ENCODE measurements at places on chromosomes 16 and 17.

GRCh38 chr16:86798247-86799041 lies 220.1 kb downstream of the FOXL1 start:
- DNase-seq, result no peak

DNA sequence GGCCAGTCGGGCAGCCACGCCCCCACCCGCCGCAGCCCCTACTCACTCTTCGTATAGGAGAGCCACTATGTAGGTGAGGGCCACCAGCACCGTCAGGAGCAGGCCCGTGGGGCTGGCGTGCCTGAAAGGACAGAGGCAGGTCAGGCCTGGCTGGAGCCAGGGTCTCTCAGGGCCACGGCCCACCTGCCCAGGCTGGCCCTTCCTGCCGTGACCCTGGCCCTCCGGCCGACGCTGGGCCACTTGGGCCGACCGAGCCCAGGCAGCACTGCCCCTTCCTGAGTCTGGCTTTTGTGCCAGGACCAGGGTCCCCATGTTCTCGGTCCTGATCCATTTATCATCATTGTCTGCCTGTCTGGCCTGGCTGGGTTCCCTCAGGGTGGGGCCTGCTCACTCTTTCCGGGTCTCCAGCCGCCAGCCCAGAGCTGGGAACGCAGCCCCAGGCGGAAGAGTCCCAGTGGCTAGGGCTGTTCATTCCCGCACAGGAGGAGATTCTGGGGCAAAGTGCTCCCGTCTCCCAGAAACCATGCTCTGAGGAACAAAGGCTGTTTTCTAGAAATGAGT lies 10.1 kb upstream of the RASD1 start:
- DNase-seq, result no peak

GRCh38 chr16:84436196-84436595 lies 67.9 kb downstream of the ATP2C2 start:
- no peak for DNase-seq

- no peak for DNase-seq
Observed at GRCh38 chr17:44219616-44220212, at the start of gene UBTF. Gene UBTF, minus strand, starts transcription at chr17:44219675. Its CDS starts 1,446 bp downstream, at chr17:44218229.

- DNase-seq, result no peak
Observed at GRCh38 chr16:12661656-12662172, 142.0 kb downstream of the CPPED1 start.

GRCh38 chr16:79997257-79997656 lies 396.7 kb upstream of the MAF start:
- no peak for DNase-seq

GRCh38 chr16:84813141-84813934 lies 6.4 kb upstream of the CRISPLD2 start:
- no peak for DNase-seq

DNA sequence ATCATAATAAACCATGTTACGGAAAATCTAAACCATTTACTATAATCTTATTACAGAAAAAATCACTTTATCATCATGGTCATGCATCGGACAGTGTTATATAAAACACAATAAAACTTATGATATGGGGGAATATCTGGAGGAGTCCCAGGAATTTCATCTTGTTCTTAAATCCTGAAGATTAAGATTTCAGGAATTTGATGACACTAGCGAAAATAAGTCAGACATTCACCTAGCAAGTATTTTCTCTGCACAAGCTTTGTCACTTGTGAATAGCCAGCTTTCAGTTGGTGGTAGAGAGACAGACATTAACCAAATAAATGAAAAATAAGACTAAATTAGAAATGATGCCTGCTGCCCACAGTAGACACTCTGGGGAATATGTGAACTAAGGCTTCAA lies 410.0 kb downstream of the RBFOX1 start:
- no peak for DNase-seq

GRCh38 chr16:23374721-23375510 lies 72.8 kb downstream of the SCNN1B start:
- DNase-seq, result no peak

- DNase-seq, result no peak
Observed at GRCh38 chr17:80374039-80374731, 40.8 kb upstream of the ENDOV start.

DNA sequence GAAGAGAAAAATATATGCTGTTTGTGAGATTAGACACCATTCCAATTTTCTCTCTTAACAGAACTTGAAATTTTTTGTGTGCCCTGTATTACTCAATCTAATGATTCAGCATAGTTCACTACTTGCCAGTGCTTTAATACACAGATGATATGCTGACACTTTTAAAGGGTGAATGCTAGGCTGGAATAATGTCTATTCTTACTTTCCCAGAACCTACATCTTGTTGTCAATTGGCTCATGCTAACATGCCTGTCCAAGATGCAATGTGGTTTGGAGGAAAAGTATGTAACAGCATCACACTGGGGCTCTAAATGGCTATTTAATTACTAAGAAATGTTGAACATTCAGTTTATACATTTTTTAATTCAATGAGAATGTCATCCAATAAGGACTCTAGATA lies 7.6 kb upstream of the MAP2K6 start:
- no peak for DNase-seq

GRCh38 chr16:29940656-29941055 lies 14.6 kb upstream of the KCTD13 start:
- DNase-seq, result no peak

- no peak for DNase-seq
Observed at GRCh38 chr17:31479524-31479923, 88.0 kb downstream of the RAB11FIP4 start.

- no peak for DNase-seq
Observed at GRCh38 chr17:9238340-9239245, 217.3 kb downstream of the NTN1 start.

DNA sequence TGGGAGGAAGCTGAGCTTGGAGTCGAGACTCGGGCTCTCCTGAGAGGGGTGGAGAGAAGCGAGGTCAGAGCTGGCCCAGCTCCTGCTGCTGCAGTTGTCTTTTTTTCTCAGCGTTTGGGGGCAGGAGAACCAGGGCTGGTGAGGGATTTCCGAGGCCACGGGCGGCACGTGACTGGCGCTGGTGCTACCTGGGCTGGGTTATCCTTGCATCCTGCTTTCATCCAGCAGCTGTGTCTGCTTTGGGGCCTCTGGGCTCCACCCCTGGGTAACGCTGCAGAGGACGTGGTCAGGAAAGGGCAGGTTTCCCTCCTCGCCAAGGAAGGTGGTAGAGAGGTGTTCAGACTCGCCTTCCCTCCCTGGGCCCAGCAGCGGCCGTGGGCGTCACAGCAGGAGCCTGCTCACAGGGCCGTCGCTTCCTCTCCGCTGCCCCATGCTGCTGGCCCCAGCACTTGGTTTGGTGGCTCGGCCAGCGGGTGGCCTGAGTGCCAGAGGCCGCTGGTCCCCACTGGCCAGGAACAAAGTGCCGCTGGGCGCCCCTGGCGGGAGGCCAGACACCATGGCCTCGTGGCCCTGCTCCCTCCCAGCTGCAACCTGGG lies 22.5 kb downstream of the GSE1 start:
- DNase-seq, result no peak

GRCh38 chr16:49755313-49755620 lies 100.6 kb downstream of the ZNF423 start:
- DNase-seq, result no peak

- DNase-seq, result no peak
Observed at GRCh38 chr17:56113486-56113885, 39.8 kb upstream of the ANKFN1 start.

GRCh38 chr17:77692571-77693161 lies 265.8 kb upstream of the TNRC6C start:
- DNase-seq, result no peak

GRCh38 chr17:67503739-67504138 lies 126.7 kb downstream of the PITPNC1 start:
- DNase-seq, result no peak

GRCh38 chr16:67177743-67178699 lies 5.7 kb downstream of the MATCAP1 start:
- no peak for DNase-seq

- DNase-seq, result no peak
Observed at GRCh38 chr17:80921159-80921558, 70.5 kb upstream of the CHMP6 start.

GRCh38 chr17:48860034-48860433 lies 29.2 kb downstream of the CALCOCO2 start:
- DNase-seq, result no peak

DNA sequence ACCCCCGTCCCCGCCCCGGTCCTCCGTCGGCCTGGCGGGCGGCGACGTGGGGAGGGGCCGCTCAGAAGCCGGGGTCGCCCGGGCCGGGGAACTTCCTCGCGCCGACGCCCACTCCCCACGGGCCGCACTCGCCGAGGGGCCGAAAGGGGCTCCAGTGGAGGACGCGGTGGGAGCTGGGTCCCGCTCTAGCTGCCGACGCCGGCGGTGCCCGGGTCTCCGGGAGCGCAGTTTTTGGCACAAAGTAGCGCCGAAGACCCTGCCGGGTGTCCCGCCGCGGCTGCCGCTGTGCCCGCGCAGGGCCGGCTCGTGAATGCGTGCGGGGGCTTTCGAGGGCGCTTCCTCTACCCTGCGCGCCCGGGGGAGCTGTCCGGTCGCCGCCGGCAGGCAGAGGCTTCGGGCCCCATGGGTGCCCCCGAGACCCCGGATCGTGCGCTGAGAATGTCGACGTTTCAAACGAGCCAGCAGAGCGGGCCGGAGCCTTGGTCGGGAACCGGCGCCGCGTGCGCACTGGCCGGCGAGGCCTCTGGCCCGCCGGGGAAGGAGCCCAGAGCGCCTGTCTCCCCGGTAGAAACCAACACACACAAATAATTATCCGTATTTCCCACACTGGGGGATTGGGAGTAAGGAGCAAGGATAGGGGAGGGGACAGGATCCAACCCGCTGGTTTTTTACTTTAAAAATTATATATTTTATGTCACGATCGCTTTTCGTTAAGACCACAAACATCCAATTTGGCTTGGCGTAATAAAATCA lies 46.6 kb upstream of the SLC38A10 start:
- no peak for DNase-seq

DNA sequence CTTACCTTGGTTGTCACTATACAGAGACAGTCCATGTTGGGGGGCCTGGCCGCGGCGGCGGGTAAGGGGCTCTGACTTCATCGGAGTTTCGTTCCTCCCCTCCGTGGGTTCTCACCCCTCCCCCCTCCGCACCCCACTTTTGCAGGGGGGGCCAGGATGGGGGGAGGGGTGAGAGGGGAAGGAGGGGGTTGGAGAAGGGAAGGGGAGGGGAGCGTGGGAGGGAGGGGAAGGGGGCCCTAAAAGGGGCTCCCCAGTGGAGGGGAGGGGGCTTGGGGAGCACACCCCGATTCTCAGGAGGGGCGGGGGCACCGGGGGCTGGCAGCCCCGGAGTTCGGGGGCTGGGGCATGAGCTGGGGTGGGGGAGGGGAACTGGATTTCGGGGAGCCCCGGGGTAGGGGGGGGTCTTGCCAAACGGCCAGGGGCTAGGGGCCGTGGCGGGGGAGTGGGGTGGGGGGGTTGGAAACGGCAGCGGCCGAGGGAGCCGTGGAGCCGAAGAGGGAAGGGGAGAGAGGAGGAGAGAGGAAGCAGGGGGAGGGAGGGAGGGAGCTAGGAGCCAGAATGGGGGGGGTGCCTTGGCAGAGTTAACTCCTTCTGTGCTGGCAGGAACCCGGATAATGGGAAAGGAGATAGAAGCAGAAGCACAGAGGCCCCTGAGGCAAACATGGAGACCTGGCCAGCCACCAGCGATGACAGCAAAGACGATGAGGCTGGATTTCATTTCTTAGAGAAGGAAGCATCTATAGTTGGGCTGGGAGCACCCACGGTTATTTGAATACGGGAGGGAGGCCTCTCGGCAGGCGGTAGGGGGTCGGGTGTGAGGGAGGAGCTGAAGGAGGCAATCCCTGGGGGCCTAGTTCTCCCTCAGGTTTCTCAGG lies 2.3 kb downstream of the DLG4 start:
- no peak for DNase-seq

- no peak for DNase-seq
Observed at GRCh38 chr16:77169650-77170236, 21.2 kb upstream of the MON1B start.

GRCh38 chr17:3507071-3507470 lies 31.3 kb downstream of the ASPA start:
- DNase-seq, result no peak

GRCh38 chr16:75319513-75320411 lies 68.3 kb upstream of the BCAR1 start:
- DNase-seq, result no peak

DNA sequence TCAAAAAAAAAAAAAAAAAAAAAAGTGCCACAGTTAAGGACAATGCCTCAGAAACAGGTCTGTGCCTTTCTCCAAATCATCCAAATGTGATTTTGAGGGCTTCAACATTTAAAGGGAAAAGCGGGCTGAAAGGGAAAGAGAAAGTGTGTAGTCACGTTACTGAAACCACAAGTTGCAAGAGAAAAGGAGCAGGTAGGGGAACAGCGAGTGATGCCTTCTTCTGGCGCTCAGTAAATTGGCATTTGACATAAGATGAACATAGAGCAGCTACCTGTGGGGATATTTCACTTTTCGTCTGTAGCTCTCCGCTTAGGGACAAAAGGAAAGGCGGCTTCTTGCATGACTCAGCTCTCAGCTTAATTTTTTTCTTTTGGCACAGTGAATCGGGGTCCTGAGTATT lies 11.1 kb downstream of the CMTM2 start:
- no peak for DNase-seq

DNA sequence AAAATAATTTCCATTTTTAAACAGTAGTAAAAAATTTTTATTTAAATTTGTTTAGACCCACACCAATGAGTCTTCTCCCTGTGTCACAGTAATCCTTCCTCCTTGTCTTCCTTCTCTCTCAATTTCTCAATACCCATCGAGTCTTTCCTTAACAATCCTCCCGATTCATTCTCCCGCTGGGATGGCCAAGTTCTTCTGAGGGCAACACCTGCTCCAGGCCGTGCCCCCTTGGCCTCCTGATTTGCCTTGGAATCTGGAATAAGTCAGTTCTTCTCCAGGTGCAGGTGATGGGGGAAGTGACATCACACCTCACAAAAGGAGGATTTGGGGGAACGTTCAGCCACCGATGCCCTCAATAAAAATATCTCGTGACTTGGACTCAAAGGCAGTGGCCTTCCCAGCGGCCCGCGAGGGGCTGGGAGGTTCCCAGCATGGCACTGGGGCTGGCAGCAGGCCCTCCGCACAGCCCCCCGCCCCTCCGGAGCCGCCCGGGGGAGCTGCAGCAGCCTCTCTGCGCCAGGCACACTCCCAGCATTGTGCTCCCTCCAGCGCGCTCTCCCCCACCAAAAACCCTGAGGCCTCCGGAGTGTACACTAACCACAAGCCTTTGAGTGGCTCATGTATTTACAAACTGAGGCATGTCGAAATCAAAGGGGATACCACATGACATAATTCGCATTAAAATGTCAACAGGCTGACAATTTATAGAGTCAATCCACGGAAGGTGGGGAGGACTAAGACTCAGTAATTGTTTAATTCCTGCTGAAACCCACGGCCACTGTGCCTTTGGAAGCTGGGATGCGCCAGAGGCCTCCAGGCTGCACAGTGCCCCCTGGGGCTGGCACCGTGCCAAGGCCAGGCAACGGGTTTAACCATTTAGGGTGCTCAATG lies 120.5 kb downstream of the ZFHX3 start:
- DNase-seq, result no peak

- no peak for DNase-seq
Observed at GRCh38 chr16:81337097-81337496, 22.3 kb downstream of the GAN start.

- no peak for DNase-seq
Observed at GRCh38 chr16:75257886-75258806, 6.7 kb upstream of the BCAR1 start.
